Urinary bladder (tissue), 4 donors: ENCODE measurements at places on chromosomes 12 and 14. TPM values are rescaled to one million over a fixed set of nuclear protein-coding genes. Genes with fewer than 3 reads are reported as not detected.

The CISTR gene
- not detected for total RNA-seq

The DGKA gene
- total RNA-seq: 33.6 TPM

The RNFT2 gene
- total RNA-seq: 1.1 TPM

The KRT3 gene
- total RNA-seq: not detected

The ADAMTS20 gene
- 1.0 TPM for total RNA-seq

The TAS2R31 gene
- total RNA-seq: 27.1 TPM

The CYP46A1 gene
- total RNA-seq: 2.7 TPM

The CLMN gene
- total RNA-seq: 11.1 TPM

The SERPINA10 gene
- total RNA-seq: not detected

The MUCL1 gene
- total RNA-seq: not detected

The CCDC92 gene
- total RNA-seq: 9.1 TPM

The HVCN1 gene
- 9.9 TPM for total RNA-seq

The KRT77 gene
- not detected for total RNA-seq

The ASCL1 gene
- 0.32 TPM for total RNA-seq

The CMKLR1 gene
- total RNA-seq: 17.6 TPM

The CLEC12A gene
- total RNA-seq: 1.5 TPM

The SIX1 gene
- total RNA-seq: 6.2 TPM

The HSP90B1 gene
- 376 TPM for total RNA-seq

The PAH gene
- 2.3 TPM for total RNA-seq

The DRAM1 gene
- 14.0 TPM for total RNA-seq

The MORN3 gene
- total RNA-seq: 0.16 TPM

The HAL gene
- not detected for total RNA-seq

The PTGR2 gene
- total RNA-seq: 13.3 TPM

The AQP2 gene
- not detected for total RNA-seq

The TEX52 gene
- total RNA-seq: not detected

The SALL2 gene
- total RNA-seq: 6.4 TPM

The PHC1 gene
- 42.3 TPM for total RNA-seq

The TAS2R8 gene
- 0.58 TPM for total RNA-seq

The MFAP5 gene
- 244 TPM for total RNA-seq

The NPFF gene
- total RNA-seq: not detected

The CELA1 gene
- not detected for total RNA-seq

The ZNF891 gene
- 7.3 TPM for total RNA-seq

The CCDC198 gene
- total RNA-seq: 2.0 TPM

The B4GALNT1 gene
- total RNA-seq: 3.6 TPM
